ENCODE measurements at places on chromosomes 1 and 21.

DNA sequence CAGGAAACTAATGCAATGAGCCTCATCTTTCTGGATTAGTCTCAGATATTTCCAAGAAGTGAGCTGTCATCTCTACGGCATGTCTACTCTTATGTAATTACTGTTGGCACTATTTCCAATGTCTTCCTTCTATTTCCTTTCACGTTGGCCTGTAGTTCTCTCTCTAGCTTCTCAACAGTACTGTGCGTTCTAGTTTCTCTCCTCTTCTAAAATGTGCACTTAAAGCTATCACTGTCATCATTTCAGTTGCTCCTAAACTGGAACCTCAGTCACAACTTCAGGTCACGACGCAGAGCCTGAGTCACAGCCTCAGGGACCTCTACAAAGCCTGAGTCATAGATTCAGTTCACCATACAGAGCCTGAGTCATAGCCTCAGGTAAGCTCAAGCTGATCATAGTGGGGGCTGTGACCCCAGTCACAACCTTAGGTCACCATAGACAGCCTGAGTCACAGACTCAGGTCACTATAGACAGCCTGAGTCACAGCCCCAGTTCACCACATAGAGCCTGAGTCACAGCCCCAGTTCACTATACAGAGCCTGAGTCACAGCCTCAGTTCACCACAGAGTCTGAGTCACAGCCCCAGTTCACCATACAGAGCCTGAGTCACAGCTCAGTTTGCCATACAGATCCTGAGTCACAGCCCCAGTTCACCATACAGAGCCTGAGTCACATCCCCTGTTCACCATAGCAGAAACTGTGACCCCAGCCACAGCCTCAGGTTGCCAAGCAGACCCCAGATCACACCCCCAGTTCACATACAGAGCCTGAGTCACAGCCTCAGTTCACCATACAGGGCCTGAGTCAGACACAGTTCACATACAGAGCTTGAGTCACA, 13.0 kb downstream of the WNT9A start:
- DNase-seq = no peak

GRCh38 chr1:26190373-26190987, at the start of gene CATSPER4:
Gene CATSPER4, plus strand, starts transcription at chr1:26190602. Its CDS starts 26 bp downstream, at chr1:26190628.
- DNase-seq = no peak

GRCh38 chr1:119556423-119556822, 49.4 kb downstream of the HSD3B1 start:
- DNase-seq = no peak

DNA sequence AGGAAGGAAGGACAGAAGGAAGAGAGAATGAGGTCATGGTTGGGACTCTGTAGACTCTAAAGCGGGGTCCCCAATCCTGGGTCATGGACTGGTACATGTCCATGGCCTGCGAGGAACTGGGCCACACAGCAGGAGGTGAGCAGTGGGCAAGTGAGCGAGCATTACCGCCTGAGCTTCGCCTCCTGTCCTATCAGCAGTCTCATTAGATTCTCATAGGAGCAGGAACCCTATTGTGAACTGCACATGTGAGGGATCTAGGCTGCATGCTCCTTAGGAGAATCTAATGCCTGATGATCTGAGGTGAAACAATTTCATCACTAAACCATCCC, 128.9 kb downstream of the TRABD2B start:
- no peak for DNase-seq

DNA sequence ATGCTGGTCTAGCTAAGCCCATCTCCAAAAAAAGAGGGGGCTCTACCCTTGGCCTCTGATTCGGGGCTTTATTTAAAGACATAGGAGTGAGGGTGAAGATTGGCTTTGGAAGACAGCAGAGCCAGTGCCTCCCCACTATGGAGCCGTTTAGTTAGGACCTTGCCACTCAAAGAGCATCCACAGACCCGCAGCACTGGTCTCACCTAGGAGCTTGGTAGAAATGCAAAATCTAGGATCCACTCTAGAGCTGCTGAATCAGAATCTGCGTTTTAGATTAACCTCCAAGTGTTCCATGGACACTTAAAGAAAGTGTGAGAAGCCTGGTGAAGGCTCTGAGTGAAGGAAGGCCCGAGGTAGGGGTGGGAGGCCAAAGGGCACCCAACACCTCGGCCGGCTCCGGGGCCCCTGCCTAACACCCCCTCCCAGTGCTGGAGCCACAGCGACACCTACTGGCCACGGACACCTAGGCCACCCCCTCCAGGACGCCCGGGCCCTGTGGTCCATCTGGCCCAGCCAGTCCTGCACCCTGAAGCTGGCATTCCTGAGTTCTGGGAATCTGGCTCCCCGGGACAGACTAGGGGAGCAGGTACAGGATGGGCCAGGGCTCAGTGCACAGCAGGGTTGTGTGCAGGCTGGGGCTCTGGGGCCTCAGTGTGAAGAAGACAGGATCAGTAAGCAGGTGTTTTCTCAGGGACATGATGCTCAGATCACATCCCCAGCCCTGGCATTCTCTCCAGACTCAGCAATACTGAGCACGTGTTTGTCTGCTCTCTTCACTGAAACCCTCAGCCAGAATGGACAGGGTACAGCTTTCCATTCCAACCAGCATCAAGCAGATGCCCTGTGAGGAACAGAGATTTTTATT, 79.2 kb downstream of the TMEM53 start:
- DNase-seq = peak; percentile 65

- DNase-seq = no peak
Observed at GRCh38 chr1:218163371-218163770, 121.7 kb upstream of the RRP15 start.

GRCh38 chr1:26064553-26064952, 2.9 kb downstream of the TRIM63 start:
- DNase-seq = no peak

DNA sequence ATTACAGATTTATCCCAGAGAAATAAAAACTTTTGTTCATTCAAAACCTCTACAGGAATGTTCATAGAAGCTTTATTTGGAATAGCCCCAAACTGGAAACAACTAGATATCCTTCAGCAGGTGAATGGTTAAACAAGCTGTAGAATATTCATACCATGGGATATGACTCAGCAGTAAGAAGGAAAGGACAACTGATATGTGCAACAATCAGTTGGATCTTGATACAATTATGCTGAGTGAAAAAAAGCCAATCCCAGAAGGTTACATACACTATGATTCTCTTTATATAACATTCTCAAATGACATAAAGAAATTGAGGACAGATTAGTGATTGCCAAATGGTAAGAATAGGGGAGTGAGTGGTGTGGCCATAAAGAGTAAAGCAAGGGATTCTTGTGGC, 376.7 kb downstream of the S1PR1 start:
- DNase-seq = no peak

DNA sequence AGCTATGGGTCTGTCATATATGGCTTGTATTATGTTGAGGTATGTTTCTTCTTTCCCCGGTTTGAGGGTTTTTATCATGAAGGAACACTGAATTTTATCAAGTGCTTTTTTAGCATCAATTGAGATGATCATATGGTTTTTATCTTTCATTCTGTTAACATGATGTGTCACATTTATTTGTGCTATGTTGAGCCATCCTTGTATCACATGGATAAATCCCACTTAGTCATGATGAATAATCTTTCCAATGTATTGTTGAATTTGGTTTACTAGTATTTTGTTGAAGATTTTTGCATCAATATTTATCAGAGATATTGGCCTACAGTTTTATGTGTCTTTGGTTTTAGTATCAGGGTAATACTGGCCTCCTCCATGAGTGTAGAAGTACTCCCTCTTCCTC, 61.7 kb downstream of the GPR137B start:
- no peak for DNase-seq

DNA sequence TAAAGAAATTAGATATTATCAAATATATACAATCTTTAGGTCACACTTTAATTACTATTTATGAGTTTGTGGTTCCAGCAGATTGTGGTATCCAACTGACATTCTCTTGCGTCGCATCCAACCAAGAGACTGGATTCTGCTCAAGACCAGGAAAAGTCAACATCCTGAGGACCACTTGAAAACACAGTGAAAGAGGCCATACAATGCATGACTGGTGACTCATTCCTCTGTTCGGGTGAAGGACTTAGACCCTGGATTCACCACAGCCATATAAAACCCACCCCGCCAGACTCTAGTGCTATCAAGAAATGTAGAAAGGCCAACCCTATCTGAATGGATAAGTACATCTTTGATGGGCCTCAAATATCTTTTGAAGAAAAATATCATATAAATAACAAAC, 14.5 kb upstream of the CFHR4 start:
- no peak for DNase-seq

GRCh38 chr1:116833718-116834117, 76.0 kb upstream of the PTGFRN start:
- DNase-seq = no peak

DNA sequence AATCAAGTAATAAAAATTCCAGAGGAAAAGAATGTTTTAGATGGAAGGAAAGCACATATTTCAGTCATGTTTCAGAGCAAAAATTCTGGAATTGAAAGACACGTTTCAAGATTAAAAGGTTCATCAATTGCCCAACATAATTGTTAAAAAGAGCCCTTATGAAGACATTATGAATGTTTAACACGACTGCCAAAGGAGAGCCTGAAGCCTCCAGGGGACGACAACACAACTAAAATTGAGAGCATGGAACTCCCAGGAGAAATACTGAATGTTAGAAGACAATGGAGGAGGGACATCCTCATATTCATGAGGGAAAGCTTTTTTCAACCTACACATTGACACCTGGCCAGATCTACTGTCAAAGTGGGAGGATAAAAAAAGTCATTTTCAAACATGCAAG, 16.0 kb downstream of the OR2T11 start:
- no peak for DNase-seq

- no peak for DNase-seq
Observed at GRCh38 chr1:205030241-205030640, 12.8 kb upstream of the CNTN2 start.

GRCh38 chr1:30425046-30425445, 298.3 kb downstream of the MATN1 start:
- DNase-seq = no peak

DNA sequence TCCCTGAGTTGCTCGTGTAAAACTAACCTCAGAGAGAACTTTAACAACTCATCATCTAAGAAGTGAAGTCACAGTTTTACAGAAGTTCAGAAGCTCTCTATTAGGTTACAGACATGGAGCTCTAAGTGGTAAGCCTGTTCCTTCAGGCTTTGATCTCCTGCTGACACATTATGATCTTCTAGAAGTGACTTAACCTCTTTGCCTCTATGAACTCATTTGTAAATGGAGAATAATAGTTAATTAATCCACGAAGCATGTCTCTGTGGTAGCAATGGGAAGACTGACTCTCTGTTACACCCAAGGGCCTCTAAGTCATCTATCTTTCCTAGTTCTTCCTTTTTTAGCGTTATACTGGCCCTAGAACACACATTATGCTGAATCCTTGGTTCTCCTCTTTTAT, 157.9 kb upstream of the NRIP1 start:
- no peak for DNase-seq

GRCh38 chr1:212595787-212596714, 12.5 kb upstream of the ATF3 start:
- no peak for DNase-seq

DNA sequence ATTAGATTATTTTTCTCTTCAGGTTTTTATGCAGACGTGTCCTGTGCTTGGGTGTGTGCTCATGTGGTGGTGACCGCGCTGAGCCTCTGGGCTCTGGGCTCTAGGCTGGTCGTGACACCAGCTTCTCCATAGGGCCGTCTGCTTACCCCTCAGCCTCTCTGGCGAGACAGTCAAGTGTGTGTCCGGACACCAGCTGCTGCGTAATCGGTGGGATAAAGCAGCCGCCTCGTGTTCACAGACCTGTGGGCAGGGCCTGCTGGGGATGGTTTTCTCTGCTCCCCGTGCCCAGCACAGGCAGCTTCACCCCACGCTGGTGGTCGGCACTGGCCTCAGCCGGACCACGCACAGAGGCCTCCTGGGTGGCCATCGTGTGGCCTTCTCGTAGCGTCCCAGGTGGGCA, 33.6 kb upstream of the DIP2A start:
- no peak for DNase-seq

DNA sequence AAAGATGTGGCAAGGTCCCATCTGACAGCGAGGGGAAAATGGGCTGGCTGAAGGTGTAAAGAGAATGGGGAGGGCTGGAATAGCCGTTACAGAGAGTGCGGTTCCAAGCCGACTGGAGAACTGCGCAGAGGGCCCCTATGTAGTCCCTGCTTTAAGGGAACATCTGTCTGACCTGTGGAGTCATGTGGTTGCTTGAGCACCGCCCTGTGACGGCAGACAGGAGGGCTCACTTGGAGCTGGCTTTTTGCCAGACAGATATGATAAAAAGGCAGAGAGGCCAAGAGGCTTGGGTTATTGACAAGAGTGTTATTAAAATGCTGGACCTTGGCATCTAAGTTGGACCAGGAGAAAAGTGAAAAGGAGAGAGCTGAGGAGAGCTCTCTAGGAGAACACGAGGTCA, 5.9 kb upstream of the PTPRF start:
- DNase-seq = no peak

DNA sequence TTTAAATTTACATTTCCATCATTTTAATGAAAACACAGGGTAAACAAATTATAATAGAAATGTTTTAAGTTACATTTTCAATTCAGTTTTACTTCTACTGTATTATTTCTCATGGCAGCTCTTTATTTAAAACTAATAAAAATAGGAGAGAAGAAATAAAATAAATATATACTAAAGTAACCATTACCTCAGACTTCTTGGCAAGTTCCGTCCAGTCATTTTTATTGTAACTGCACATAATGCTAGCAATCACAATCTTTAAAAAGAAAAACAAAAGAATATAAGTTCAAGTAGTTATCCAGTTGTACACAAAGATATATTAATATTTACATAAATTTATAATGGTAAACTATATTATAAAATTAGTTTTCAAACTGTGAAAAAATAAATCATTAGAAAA, 538.6 kb downstream of the DPYD start:
- DNase-seq = no peak

GRCh38 chr1:216822480-216822879, 99.3 kb upstream of the ESRRG start:
- no peak for DNase-seq

GRCh38 chr21:38948377-38949069, 142.8 kb downstream of the ETS2 start:
- DNase-seq = no peak

GRCh38 chr1:109892561-109893368, 17.9 kb upstream of the CSF1 start:
- no peak for DNase-seq

DNA sequence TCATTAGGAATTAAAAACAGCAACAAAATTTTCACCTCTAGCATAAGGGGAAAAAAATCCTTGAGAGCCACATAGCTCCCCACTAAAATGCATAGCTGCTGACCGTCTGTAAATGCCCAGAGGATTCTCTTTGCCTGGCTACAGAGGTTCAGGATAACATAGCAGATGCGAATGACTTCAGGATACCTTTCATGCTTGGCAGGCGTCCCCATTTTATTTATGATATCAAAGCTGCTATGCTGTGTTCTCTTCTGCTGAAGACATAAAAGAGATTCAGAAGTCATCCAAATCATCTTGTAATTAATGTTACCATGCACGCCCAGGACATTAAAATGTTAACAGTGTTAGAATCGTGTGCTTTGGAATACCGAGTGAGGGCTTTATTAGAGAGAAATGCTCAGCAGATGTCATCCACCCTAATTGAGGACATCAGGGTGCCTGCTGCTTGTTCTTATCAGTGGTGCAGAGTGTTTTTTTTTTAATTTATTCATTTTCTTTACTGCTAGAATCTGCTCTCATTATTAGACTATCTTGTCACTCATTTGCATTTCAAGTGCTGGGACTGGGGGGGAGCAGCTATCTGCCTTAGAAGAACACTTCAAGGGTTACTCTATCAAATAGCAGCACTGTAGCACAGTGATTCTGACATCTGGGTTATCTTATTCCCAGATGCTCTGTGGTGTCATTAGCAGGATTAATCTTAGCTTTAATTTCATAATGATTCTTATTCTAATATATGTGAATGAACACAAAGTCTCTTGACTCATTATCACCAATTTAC, 139.5 kb downstream of the ZNF326 start:
- DNase-seq = no peak

GRCh38 chr1:93446837-93447451, 974 bp upstream of the FNBP1L start:
- no peak for DNase-seq

Measured in effector CD8-positive, alpha-beta T cell (primary cell).